Globus pallidus (tissue), 1 donor: ENCODE measurements at places on chromosomes 16 and 17.

- no peak for DNase-seq
Measured at GRCh38 chr17:42547698-42548069, 5.0 kb upstream of the HSD17B1 start.

DNA sequence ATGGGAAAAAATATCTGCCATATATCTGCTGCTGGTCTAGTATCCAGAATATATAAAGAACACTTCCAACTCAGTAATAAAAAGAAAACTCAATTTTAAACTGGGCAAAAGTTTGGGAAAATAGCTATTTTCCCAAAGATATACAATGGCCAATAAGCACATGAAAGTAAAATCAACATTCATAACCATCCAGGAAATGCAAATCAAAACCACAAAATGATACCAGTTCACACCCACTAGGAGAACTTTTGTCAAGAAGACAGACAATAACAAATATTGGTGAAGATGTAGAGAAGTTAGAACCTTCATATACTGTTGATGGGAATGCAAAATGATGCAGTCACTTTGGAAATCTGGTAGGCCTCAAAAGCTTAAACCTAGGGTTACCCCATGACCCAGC, 33.4 kb upstream of the RPRML start:
- DNase-seq = no peak

GRCh38 chr17:7122381-7122780, 7.8 kb upstream of the ASGR2 start:
- DNase-seq = no peak

- no peak for DNase-seq
Measured at GRCh38 chr16:57435838-57436237, 11.3 kb downstream of the CIAPIN1 start.

- no peak for DNase-seq
Measured at GRCh38 chr17:8611137-8611536, 19.4 kb downstream of the MYH10 start.

- peak; percentile 85 for DNase-seq
Measured at GRCh38 chr16:3129137-3130131, 5.4 kb upstream of the ZNF213 start.

DNA sequence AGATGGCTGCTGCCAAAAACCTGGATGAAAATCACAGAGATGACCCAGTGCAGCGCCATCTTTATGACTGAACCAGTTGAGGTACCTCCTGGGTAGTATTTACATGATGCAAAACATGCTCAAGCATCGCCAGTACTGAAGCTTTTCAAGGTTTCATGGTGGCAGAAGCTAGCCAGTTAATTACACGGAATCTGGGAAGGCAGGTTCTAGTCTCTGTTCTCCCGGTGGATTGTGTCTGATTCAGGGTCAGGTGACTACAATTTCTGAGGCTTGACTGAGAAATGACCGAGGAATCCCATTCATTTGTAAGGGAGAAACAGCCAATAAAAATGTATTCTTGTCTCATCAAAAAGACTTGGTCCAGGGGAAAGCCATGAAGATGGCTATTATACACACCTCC, 209.1 kb downstream of the SLC39A11 start:
- DNase-seq = peak; percentile 7

- DNase-seq = no peak
Measured at GRCh38 chr17:62724398-62725146, 83.5 kb downstream of the MARCHF10 start.

DNA sequence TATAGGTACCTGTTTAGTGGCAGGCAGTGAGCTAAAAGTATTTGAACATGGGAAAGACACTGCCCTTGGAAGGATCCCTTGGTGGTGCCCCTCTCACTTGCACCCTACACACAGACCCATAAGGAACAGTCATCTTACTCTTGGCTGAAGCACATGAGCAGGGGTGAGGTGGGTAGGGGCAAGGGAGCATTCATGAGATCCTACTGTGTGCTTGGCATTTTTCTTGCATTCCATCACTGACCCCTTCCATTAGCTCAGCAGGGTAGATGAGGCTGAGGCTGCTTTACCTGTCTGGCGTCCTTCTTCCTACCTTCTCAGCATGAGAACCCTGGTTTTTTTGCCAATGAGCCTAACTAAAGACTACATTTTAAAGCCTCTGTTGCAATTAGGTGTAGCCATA, 48.3 kb downstream of the CCT6B start:
- DNase-seq = no peak

GRCh38 chr17:3534881-3535252, 22.7 kb downstream of the TRPV3 start:
- DNase-seq = peak; percentile 87

GRCh38 chr17:71987634-71988033, 133.2 kb upstream of the SOX9 start:
- DNase-seq = no peak

- no peak for DNase-seq
Measured at GRCh38 chr17:77269696-77270681, 129.2 kb downstream of the SEC14L1 start.

GRCh38 chr16:15434425-15435215, at the start of gene BMERB1:
Gene BMERB1 (plus strand): TSS chr16:15434588. CDS start chr16:15434654, 66 bp downstream.
- DNase-seq = peak; percentile 85

DNA sequence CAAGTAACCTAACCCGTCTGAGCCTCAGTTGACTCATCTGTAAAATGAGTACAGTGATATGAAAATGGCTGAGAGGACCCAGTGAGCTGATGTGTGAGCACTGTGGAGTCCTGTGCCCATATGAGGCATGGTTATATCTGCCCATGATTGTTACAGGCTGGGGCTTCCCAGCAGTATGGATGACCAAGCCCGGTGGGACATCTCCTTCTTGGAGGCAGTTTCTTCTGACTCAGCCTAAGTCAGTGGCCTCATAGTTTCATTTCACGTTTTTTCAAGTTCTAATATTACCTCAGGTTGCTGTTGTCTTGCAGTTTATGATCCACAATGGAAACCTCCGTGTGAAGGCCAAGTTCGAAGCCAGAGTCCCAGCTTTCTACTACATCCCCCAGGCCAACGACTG, 4.8 kb downstream of the ADAP2 start:
- no peak for DNase-seq

DNA sequence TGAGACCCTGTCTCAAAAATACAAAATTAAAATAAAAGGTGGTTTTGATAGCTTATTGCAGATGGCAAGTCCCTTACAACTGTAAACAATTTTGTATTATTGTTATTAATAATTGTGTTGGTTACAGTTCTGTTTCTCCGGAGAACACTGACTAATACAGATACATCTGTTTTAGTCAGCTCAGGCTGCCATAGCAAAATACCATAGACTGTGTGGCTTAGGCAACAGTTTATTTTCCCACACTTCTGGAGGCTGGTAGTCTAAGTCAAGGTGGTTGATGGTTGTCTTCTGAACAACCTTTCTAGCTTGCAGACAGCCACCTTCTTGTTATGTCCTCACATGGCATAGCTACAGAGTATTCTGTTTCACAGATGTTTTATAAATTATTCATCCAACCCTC, 14.2 kb upstream of the IL21R start:
- no peak for DNase-seq

GRCh38 chr17:1709403-1709951, 700 bp downstream of the TLCD2 start:
- DNase-seq = no peak

DNA sequence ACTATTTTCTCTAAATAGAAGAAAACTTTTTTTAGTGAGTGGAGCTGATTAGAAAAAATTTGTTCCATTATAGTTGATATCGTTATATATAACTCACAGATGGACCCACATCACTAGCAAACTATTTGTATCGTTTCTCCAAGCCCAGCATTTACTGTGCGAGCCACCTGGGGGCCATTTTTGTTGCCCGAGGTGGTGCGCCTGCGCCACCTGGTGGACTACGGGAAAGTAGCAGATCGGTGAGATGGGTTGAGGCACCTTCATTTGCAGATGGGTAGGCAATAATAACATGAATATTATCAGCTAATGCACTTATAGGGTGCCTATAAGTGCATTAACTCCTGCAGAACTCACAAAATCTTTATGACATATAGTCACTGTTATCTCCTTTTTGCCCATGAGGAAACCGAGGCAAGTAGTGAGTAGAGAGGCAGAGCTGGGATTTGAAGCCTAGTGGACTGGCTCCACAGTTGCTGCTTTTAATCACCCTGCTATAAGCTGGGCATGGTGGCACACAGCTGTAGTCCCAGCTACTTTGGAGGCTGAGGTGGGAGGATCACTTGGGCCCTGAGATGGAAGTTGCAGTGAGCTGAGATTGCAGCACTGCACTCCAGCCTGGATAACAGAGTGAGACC, 23.2 kb upstream of the NTN1 start:
- DNase-seq = no peak

DNA sequence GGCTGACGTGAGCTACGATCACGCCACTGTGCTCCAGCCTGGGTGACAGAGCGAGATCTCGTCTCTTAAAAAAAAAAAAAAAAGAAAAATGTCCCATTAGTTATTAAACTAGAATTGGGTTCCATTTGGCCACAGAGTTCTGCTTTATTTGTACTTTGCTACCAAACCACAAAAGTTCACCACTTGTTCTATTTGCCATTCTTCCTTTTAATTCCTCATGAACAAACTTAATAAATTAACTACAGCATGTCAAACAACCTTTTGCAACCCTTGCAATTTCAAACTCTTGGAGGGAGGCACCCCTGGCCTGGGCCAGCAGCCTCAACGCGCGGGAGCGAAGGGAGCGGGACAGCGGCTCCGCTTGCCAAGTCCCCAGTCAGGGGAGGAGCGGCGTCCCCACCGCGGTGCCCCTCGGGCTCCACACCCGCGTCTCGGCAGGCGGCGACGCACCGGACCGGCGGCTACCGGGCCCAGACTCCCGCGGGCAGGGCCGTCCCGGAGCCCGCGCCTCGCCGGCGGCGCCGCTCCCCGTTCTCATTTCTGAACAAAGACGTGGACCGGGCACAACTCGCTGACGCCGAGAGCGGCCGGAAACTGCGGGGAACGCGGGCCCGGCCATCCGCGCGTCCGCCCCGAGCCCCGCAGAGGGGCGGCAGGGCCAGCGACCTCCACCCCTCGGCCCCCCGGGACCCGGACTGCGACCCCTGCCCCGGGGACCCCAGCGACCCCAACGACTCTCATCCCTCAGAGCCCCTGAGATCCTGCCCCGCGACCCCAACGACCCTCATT, 775 bp downstream of the CYTH1 start:
- DNase-seq = peak; percentile 51

- no peak for DNase-seq
Measured at GRCh38 chr16:17784073-17784472, 313.3 kb upstream of the XYLT1 start.

GRCh38 chr17:50900383-50900892, 34.3 kb upstream of the TOB1 start:
- DNase-seq = no peak

DNA sequence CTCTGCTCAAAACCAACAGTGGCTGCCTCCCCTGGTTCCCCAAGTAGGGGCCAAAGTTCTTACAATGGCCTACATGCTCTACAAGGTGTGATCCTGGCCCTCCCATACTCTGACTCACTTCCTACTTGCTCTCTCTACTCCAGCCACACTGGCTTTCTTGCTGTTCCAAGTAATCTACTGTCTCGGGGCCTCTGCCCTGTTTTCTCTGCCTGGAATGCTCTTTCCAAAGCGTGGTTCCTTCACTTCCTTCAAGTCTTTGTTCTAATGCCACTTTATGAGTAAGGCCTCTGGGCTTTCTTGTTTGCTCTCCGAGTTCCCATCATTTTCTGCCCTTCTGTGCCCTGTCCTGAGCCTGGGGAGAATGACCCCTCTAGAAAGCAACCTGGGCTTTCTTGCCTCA, 4.1 kb upstream of the CDH3 start:
- DNase-seq = no peak

DNA sequence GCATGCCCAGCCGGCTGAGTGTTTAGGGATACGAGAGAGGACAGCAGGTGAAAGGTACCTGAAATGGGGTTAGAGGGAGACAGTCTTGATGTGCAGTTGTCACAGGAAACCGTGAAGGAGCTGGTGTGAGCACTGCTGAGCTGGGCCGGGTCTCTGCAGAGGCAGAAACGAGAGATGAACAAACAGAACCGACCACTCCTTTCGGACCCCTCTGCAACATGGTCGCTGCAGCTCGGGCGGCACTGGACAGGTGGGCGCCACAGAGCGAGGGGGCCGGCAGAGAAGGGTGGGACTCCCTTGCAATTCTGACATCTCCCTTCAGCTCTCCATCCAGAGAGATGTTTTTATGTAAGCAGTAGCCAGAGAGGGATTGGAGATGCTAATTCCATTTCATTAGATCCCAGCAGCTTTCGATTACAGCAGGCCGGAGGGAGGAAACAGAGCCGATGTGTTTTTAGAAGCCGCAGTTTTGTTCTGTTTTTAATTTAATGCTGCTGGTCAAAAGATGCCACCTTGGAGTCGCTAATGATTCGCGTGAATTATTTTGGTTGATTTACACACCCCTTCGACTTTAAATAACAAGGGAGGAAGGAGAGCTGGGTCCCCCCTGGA, 86.3 kb upstream of the RPL38 start:
- no peak for DNase-seq

DNA sequence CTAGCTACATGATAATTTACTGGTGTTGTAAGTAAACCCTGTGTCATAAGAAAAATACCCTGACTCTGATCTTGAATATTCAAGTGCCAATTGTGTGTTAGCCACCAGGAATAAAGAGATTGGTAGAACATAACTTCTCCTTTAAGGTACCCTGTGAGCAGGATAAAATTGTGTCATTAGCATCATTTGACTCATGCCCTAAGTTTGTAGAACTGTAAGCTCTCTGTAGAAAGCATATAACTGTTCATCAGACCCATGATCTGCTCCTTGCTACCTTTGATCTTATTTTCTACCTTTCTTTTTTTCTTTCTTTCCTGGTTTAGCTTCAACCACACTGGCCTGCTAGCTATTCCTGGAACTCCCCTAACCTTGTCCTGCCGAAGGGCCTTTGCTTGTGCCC, 35.8 kb downstream of the PTRH2 start:
- DNase-seq = no peak

GRCh38 chr16:7492122-7492521, 159.5 kb downstream of the RBFOX1 start:
- no peak for DNase-seq

DNA sequence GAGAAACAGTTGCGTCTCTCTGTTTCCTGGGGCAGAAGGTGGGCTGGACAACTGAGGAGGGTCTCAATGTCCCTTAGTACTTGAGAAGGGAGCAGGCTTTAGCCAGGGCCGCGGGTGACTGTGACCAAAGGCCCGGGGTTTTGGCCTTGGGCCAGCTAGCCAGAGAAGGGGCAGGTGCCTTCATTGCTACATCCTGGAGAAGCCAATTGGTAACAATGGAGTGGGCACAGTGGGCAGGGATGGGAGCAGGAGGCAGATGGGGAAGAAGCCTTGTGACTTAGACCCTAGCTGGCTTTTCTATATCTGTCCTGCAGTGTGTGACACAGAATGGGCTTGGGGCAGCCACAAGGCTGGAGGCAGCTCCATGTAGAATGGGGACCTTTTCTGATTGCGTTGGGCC, 46.0 kb downstream of the CLEC16A start:
- no peak for DNase-seq

GRCh38 chr16:69880640-69881133, 70.4 kb upstream of the CLEC18A start:
- DNase-seq = peak; percentile 72

GRCh38 chr17:82840431-82840831, 609 bp upstream of the ZNF750 start:
- no peak for DNase-seq

DNA sequence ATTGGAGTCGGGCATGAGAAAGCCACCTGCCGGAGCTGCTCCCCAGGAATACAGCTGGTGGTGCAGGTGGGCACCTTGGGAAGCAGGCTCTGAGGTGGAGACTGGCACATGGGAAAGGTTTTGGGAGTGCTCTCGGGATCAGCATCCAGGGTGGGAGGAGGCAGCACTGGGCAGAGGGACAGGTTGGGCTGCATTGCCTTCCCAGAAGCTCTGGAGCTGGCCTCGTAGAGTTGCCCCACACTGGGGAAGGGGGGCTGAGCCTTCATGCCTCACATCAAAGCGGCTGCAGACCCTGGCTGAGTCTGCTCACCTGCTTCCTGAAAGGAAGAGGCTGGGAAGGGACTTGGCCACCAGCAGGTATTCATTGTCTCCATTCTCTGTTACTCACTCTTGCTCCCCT, 13.5 kb upstream of the GPRC5B start:
- no peak for DNase-seq
